Activated CD4-positive, CD25-positive, alpha-beta regulatory T cell treated with anti-CD3 and anti-CD28 coated beads, Interleukin-2, amount 50 U/mL, for 16 hours (primary cell): ENCODE measurements at places on chromosomes 16 and 17.

DNA sequence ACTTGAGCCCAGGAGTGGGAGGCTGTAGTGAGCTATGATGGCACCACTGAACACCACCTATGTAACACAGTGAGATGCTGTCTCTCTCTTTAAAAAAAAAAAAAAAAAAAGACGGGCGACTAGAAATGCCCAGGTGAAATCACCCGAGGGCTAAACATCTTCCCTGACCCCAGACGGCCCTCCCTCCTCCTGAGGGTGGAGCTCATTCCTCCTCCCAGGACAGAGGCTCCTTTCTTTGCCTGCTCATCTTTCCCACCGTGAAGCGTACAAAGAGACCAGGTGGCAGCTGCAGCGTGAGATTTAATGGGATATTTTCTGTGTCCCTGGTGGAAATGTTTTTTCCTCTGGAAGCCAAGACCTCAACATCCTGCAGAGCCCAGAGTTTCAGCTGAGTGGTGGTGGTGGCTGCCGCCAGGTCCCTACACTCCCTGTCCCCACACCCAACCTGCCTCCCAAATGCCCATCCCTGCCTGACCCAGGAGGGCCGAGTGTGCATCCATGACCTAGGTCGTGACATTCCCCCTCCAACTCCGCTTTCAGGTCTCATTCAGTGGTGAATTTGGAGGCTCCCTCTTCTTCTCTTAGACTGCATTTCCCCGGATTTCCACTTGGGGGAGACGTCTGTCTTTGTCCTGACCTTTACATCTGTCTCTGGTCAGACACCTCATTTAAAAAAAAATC lies 14.4 kb upstream of the GPRC5B start:
- DNase-seq = no peak

- DNase-seq = no peak
Observed at GRCh38 chr17:66543526-66543925, 241.1 kb downstream of the PRKCA start.

- DNase-seq = no peak
Observed at GRCh38 chr17:57945996-57946797, 9.0 kb downstream of the CUEDC1 start.

GRCh38 chr16:47990676-47991075 lies 165.1 kb downstream of the ABCC12 start:
- no peak for DNase-seq

- no peak for DNase-seq
Observed at GRCh38 chr17:58311429-58311894, 17.1 kb downstream of the TSPOAP1 start.

GRCh38 chr17:28967221-28968135 lies 16.2 kb upstream of the PHF12 start:
- no peak for DNase-seq

DNA sequence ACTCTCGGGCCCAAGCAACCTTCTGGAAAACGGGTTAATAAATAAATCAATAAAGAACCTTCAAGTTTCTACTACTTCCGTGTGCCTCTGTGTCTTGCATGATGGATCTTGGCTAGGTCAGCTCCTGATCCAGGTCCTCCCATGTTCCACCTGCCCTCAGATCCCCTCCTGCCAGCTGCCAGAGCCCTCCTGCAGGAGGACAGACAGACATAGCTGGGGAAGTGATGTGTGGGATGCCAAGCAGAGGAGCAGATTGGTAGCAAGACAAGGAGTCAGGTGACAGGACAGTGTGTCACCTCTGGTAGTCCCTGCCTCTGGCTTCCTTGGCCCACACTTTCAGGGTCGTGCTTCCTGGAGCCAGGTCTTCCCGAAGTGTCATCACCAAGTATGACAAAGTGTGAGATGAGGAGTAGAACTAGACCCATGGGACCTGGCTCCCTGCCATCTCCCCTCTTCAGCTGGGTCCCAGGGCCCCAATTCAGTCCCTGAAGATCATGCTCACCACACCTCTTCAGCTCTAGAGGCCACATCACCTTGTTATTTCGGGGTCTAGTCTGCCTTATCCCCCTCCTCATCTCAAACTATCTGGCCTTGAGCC lies 1.0 kb upstream of the EPN3 start:
- DNase-seq = no peak

- no peak for DNase-seq
Observed at GRCh38 chr16:17440131-17440530, 30.6 kb downstream of the XYLT1 start.

DNA sequence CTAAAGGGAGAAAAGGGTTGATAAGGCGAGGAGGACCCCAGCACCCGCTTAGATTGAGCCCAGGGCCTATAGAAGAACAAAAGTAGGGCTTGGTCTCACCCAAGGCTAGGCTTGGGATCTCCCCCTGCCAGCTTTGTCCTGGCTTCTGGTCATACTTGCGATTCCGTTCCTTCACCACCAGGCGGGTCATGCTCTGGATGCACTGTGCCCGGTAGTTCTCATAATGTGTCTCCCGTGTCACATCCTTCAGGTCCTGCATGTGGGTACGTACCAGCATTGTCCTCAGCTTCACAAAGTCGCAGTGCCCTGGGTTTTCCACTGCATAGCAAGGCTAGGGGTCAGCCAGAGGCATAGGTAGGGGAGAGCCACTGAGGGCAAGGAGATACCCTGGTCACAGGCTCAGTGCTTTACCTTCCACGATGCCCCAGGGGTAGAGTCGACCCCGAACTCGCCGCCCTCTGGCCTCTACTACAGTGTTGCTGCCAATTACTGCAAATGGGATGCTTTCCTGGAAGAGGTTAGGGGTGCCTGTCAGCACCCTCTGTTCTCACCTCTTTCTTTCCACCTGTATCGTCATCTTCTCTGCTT lies 6.5 kb upstream of the MTMR4 start:
- no peak for DNase-seq

DNA sequence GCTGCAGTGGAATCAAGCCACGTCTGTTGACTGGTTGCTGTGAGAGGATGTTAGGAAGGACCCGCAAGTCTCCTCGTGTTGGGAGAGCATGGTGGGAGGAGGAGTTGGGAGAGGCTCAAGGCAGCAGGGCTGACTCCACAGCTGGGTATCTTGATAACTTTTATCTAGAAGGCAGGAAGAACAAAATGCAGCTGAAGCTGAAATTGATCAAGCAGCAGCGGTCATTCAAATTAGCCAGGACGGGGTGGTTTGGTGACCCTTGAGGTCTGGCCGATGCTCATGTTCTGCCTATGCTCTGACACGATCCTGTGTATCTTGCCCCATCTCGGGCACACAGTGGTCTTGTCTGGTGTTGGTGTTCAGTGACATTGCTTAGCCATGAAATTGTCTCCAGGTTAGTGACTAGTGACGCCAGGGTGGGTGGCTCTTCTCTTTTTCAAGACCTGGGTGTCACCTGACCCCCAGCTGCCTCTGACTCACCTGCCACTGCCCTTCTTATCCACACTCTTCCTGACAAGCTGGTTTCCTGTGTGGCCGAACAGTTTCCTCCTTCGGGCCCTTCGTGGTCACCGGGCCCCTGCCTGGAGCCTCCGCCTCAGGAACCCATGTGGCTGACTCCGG lies 19.1 kb downstream of the NPTX1 start:
- DNase-seq = no peak

GRCh38 chr17:65193716-65194293 lies 56.6 kb downstream of the RGS9 start:
- DNase-seq = no peak

DNA sequence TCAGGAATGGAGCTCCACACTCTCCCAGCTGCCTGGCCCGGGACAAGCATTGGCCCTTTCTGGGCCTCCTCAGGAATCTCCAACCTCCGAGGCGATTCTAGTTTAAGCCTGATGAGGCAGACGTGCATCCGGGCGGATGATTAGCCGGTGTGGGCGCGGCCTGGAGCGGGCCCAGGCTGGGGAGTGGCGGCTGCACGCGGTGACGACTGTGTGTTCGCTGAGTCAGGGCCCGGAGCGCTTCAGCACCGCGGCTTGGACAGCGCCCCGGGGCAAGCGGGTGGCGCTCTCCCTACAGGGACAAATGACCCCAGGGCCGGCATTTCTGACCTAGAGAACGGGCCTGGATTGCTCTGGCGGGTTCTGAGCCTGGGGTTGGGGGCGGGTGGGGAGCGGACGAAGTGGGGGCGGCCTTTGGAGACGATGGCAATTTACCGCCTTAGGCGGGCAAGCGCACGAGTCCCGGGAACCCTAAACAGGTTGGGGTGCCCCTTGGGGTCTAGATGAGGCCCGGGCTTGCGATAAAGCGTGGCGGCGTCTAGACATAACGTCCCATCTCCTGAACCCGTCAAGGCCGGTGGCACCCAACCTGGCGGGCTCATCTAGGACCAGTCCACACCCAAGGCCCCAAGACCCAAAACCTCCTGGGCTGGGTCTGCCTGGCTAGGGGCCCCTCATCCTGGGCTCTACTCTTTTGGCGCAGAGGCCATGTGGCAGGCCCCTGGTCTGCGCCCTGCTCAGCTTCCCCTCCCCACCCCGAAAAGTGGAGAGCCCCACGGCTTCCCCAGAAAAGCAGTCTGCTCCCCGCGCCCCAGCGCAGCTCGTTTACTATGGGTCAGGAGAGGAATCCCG lies 22.3 kb upstream of the ZNHIT3 start:
- DNase-seq = no peak

DNA sequence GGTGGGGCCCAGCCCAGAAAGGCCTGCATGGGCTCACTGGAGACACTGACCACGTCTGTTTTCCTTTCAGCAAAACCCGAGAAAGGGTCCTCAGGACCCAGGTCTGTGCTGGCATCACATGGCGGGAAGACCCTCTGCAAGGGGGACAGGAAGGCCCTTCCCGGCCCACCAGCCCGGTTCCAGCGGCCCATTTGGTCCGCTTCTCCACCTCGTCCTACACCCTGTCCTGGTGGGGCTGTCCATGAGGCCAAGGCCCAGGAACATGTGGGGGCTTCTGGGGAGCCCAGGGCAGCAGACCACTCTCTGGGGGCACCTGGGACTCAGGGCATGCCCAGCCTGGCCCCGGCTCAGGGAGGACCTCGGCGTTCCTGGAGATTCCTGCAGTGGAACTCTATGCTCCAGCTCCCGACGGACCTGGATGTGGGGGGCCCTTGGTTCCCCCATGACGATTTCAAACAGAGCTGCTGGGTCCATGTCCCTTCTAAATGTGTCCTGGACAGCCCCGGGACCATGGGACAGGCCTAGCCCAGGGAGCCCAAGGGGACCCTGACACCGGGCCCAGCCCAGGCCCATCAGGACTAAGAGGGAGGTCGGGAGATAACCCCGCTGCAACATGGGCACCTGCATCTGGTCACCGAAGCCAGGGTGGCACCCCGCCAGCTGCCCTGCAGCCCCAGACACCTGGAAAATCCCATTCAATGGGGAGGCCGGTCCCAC lies 26.4 kb upstream of the KSR1 start:
- DNase-seq = no peak

- DNase-seq = no peak
Observed at GRCh38 chr17:78179372-78179771, 7.5 kb downstream of the TK1 start.

DNA sequence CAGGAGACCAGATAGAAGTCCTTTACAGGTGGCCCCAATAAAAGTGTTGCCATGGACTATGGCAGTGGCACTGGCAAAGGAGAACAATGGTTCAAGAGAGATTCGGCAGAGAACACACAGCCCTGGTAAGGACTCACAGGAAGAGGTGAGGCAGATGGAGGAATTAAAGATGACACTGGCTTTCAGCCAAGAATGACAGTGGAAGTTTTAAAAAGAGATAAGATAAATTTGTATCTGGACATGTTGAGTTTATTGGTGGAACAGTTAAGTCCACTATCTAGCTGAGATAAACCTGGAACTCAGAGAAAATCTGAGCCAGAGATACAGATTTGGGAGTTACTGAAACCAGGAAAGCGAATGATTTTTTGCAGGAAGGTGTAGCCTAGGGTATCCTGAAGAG lies 20.1 kb downstream of the CMC2 start:
- no peak for DNase-seq

DNA sequence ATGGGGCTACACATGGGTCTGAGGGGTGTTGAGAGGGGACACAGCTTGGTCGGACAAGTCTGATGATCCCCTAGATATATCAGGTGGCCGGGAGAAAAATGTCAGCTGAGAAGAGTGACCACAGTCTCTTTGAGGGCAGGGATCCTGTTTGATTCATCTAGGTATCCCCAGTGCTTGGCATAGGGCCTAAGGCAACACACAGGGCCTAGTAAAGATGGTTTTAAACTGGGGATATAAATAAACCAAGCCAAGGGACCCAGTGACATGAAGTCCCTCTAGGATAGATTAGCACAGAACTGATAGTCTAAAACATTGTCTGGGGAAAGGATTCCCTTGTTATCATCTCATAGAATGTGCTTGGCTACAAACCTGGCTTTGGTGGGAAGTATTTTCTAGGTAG lies 1.4 kb downstream of the ERCC4 start:
- DNase-seq = no peak

- no peak for DNase-seq
Observed at GRCh38 chr17:49501496-49501895, 6.4 kb downstream of the NGFR start.

GRCh38 chr16:68447653-68448359 lies 502 bp downstream of the SMPD3 start:
- DNase-seq = no peak

- DNase-seq = no peak
Observed at GRCh38 chr17:1577583-1578013, 15.0 kb upstream of the PITPNA start.

GRCh38 chr16:78813661-78814311 lies 714.3 kb downstream of the WWOX start:
- no peak for DNase-seq

DNA sequence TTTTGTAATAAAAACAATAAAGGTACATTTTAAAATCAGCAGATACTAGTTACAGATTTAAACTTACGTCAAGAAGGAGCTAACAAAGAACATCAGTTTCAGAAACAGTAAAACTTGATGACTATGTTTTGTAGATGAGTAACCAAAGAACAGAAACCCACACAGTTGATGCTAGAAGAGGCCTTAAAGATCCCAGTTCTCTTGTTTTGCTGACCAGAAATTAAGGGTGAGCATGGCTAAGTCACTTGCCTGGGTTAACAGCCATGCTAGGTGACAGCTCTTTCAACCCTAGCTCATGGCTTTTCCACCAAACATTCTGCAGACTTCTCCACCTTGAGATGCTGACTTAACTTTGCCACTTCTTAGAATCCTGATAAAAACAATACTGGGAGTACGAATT lies 26.4 kb downstream of the STX8 start:
- no peak for DNase-seq

DNA sequence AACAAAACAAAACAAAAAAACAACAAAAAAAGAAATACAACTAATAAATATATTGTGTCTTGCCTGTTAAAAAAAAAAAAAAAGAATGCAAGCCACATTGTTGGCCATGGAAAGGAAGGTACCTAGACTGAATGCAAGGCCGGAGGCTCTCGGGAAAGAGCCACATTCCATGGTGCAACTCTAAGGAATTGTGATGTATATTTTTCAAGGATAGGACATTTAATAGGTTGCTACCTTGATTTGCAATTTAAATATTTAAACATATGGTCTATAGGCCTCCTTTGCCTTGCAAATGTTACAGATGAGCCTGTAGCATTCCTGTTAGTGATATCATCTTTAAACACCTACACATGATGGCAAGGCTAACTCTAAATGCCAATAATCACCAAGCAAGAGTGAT lies 650.9 kb downstream of the TOX3 start:
- DNase-seq = no peak

GRCh38 chr16:31002250-31002700 lies 8.2 kb downstream of the STX1B start:
- no peak for DNase-seq

- no peak for DNase-seq
Observed at GRCh38 chr16:64615630-64616280, 506.1 kb downstream of the CDH11 start.
